ENCODE measurements at places on chromosomes 2 and 18.

DNA sequence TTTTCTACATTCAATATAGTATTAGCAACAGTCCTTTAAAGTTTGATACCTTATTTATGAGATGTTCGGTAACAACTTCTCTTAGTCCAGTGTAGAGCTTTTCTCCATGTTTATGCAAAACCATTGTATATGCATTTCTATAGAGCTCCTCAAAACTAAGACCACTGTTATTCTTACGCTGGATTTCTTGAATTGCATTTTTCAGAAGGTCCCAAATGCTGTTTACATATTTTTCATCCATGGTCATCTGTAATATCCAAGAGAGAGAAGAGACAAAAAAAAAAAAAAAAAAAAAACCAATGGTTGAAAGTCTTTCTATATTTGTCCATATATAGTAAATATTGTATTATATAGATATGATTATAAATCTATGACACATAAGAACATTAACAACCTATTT lies 27.6 kb downstream of the CUL3 start:
- DNase-seq = no peak

DNA sequence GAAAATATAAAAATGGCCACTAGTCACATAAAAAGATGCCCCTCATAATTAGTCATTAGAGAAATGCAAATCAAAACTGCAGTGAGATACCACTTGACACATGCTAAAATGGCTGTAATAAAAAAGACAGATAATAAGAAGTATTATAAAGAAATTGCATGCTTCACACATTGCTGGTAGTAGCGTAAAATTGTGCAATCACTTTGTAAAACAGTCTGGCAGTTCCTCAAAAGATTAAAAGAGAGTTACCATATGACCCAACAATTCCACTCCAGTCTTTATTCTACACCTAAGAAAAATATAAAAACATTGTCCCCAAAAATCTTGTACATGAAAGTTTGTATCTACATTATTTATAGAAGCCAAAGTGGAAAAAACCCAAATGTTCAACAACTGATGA lies 170.6 kb upstream of the FIGN start:
- DNase-seq = no peak

- no peak for DNase-seq
Observed at GRCh38 chr2:214203744-214204289, 207.0 kb upstream of the VWC2L start.

GRCh38 chr2:219706823-219707281 lies 79.4 kb downstream of the SLC4A3 start:
- no peak for DNase-seq

DNA sequence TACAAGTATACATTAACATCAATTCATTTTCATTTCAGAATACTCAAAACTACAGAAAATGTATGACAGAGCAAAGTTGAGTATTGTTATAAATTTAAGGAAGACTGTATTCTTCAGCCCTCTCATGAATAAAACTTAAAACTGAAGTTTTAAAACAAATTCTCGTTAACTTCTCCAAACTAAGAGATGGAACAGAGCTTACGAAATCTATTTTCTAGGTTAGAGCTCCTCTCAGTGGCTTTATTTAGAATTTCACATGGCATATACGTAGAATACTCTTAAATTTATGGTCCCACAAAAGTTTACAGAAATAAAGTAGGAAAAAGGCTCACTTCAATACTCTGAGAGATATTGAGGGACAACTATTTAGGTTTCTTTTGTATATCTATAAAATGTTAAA lies 612.1 kb downstream of the KCNJ3 start:
- no peak for DNase-seq
